ENCODE measurements at places on chromosomes 12 and 14.

- no peak for DNase-seq
Observed at GRCh38 chr12:5391653-5392052, 40.3 kb upstream of the NTF3 start.

DNA sequence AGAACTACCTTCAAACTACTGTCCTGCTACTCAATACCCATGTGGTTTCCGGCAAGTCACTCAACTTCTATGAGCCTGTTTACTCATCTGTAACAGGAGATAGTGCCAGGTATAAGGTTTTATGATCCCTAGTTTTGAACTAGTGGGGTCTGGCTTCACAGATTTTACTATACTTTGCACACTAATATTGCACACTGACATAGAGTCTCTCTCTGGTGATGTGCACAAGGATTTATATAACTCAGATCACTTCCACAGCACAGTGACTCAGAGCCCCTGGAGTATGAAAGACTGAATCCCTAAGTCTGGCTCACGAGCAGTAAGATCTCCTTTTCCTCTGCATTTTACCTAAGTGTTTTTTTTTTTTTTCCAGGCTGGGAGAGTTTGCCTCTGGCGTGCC, 69.7 kb upstream of the SLC38A2 start:
- DNase-seq: no peak

DNA sequence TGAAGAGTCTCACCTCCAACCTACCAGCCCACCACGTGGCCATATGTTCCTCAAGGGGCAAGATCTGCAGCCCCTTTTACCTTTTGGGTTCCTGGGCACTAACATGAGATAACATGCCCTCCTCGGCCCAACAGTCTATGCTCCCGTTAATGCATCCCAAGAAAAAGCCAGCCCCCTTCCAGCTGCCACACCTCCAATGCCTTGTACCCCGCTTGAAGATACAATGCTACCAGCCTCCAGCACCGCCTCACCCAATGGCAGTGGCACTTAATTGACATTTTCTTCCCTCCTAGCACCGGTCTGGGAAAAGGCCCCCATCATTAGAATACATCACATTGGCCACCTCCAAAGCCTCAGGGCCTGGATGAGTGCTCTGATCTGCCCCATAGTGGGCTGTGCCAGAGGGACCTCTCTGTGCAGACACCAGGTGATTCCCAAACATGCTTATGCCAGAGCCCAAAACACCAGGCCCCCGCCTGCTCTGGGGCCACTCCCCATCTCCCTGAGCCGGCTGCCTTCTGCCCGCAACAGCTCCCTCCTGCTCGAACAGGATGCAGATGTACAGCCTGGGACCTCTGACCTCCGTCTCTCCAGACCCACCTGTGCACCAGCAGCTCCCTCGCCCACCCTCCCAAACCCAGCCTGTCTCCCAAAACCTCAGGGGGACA, 118.3 kb downstream of the NCOR2 start:
- no peak for DNase-seq

GRCh38 chr12:122856999-122857671, 21.9 kb downstream of the HIP1R start:
- no peak for DNase-seq

DNA sequence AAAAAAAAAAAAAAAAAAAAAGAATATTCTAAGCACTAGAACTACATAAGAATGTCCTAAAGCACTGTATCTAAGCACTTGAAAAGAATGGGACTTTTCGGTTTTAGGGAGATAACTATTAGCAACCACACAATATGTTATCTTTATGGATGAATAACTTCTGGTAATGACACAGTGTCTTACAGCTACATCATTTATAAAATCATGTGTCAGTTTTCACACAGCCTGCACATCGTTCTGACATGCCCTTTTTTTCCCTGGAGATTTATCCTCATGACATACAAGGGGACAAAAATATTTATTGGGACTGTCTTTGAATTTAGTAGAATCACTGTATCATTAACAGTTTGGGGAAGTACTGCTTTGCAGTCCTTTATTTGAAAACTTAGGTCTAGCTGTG, 17.3 kb downstream of the TMEM19 start:
- DNase-seq: no peak

DNA sequence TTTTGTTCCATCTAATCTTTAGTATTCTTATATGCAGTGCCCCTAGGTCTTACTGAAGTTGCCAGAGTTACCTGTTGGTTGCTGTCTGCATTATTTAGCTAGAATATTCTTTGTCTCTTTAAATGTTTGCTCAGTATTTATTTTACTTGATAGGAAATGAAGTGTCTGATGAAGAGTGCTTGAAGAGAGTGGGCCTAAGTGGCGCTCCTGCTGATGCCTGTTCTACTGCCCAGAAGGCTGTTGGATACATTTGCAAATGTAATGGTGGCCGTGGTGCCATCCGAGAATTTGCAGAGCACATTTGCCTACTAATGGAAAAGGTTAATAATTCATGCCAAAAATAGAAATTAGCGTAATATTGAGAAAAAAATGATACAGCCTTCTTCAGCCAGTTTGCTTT, 18.9 kb downstream of the CMAS start:
- DNase-seq: no peak

- DNase-seq: no peak
Observed at GRCh38 chr14:54572316-54572715, 5.4 kb downstream of the SAMD4A start.

DNA sequence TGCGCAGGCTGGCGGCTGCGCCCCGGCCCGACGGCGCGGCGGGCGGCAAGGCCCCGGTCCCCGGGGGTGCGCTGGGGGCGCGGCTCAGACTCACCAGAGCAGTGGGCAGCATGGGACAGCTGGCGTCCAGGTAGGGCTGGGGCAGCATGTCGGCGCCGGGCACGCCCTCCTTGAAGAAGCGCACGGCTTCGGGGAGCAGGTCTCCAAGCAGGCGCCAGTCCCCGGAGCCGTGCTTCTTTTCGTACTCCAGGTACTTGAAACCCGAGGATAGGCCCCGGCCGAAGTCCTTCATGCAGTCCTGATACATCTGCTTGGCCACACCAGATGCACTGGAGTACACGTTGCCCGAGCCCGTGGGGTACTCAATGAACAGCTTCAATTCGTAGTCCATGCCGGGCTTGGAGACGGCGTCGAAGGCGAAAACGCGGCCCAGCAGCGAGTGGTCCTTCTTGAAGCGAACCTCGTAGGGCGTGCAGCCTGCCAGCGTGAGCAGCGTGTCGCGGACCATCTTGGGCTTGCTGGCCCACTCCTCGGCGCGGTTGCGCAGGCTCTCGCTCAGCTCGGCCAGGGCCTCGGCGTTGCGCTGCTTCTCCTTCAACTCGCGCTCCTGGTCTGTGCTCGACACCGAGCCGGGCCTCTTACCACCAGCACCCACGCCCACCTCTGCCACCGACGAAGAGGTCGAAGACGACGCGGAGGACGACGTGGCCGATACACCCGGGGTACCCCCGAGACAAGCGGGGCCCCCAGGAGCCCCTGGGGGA, 2.2 kb downstream of the IRF2BPL start:
- DNase-seq: no peak

- no peak for DNase-seq
Observed at GRCh38 chr14:86646696-86647690, 1117.0 kb downstream of the FLRT2 start.

DNA sequence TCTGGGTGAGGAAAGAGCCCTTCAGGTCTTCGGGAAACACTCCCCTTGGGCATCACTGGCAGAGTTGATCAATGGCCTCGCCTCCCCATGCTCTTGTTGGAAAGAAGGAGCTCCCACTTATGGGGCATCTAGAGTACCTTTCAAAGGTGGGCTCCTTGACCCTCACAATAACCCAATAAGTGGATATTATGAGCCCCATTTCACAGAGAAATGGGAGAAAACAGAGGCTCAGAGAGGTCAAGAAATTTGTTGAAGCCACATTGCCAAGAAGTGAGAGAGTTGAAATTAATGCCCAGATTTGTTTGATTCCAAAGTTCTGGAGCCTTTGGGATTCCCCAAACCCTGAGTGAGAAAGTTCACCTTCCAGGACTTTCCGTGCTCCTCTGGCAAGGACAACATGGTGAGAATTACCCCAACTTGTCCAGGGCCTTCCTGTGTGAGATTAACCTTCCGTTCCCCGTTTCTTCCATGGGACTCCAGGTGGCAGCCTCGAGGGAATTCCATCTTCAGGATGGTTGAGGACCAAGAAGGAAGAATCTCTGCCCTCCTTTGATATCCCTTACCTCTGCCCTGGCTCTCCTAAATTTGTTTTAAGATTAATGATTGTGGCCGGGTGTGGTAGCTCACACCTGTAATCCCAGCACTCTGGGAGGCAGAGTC, 7.5 kb upstream of the CHD4 start:
- DNase-seq: no peak

Measured in activated CD8-positive, alpha-beta memory T cell treated with anti-CD3 and anti-CD28 coated beads for 24 hours (primary cell).